ENCODE measurements at places on chromosomes 4 and X.

GRCh38 chr4:7747566-7747965 lies 192.1 kb downstream of the AFAP1 start:
- DNase-seq: no peak

- DNase-seq: no peak
Observed at GRCh38 chr4:152917543-152918395, 18.4 kb upstream of the FHDC1 start.

GRCh38 chr4:52038103-52038912 lies at the start of gene SGCB:
Gene SGCB (minus strand): TSS chr4:52038299. CDS start chr4:52038259, 40 bp downstream.
- DNase-seq: peak; percentile 87

DNA sequence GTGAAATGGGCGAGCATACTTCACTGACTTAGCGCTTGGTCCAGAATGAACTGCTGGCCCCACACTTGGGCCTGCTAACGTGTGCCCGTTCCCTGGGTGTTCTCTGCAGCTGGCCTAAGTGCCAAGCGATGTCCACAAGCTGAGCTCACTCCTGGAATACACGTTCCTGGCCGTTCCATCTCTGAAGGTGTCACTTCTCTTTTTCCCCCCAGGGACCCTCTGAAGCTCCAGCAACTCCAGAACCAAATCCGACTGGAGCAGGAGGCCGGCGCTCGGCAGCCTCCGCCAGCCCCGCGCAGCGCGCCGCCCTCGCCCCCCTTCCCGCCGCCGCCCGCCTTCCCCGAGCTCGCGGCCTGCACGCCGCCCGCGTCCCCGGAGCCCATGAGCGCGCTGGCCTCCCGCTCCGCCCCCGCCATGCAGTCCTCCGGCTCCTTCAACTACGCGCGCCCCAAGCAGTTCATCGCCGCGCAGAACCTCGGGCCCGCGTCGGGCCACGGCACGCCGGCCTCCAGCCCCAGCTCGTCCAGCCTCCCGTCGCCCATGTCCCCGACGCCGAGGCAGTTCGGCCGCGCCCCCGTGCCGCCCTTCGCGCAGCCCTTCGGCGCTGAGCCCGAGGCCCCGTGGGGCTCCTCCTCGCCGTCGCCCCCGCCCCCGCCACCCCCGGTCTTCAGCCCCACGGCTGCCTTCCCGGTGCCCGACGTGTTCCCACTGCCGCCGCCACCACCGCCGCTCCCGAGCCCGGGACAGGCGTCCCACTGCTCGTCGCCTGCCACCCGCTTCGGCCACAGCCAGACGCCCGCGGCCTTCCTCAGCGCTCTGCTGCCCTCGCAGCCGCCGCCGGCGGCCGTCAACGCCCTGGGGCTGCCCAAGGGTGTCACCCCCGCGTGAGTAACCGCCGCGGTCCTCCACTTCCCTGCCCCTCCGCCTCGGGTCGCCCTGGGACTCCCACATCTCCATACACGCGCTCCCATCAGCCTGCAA lies 132.3 kb downstream of the CBR4 start:
- peak; percentile 80 for DNase-seq

GRCh38 chr4:41525129-41525528 lies 12.8 kb upstream of the LIMCH1 start:
- DNase-seq: no peak

- no peak for DNase-seq
Observed at GRCh38 chrX:57528670-57529255, 63.0 kb upstream of the ZXDB start.

- DNase-seq: no peak
Observed at GRCh38 chr4:114941503-114941902, 171.9 kb downstream of the NDST4 start.

DNA sequence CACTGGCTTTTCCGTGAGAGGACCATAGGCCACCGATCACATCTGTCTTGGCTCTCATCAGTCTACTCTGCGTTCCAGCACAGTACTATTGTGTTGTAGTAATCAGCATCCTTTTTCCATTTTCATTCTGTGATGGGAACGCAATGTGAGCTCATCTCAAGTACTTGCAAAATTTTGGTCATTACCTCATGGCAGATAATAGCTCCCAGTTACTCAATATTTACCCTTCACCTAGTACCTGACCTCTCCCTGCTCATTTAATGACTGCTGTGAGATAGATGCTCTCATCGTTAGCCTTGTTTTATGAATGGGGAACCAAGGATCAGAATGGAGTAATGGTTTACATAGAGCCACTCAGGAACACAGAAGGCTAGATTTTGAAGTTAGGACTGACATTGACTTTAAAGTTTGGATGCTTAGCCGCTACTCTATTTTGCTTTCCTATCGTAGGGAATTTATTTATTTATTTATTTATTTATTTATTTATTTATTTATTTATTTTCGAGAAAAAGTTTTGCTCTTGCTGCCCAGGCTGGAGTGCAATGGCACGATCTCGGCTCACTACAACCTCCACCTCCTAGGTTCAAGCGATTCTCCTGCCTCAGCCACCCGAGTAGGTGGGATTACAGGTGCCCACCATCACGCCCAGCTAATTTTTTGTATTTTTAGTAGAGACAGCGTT lies 6.5 kb upstream of the GPR101 start:
- DNase-seq: no peak

DNA sequence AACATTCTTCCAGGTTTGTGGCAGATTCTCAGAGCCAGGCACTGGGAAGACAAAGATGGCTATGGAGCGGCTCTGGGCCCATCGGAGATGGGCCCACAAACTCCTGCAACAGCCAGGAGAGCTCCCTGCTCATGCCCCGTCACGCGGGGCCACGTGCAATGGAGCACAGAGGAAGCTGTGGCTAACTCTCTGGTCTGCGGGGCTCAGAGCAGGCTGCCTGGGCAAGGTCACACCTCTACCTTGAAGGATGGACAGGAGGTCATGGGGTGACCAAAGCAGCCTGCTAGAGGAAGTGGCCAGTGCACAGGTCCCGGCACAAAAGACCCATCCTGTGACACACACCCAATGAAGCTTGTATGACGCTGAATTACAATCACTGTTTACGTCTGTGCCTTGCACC lies 45.2 kb downstream of the C4orf50 start:
- DNase-seq: no peak

- DNase-seq: no peak
Observed at GRCh38 chr4:143771269-143771668, 70.8 kb upstream of the FREM3 start.

- no peak for DNase-seq
Observed at GRCh38 chr4:53786632-53787031, 195.3 kb upstream of the LNX1 start.

DNA sequence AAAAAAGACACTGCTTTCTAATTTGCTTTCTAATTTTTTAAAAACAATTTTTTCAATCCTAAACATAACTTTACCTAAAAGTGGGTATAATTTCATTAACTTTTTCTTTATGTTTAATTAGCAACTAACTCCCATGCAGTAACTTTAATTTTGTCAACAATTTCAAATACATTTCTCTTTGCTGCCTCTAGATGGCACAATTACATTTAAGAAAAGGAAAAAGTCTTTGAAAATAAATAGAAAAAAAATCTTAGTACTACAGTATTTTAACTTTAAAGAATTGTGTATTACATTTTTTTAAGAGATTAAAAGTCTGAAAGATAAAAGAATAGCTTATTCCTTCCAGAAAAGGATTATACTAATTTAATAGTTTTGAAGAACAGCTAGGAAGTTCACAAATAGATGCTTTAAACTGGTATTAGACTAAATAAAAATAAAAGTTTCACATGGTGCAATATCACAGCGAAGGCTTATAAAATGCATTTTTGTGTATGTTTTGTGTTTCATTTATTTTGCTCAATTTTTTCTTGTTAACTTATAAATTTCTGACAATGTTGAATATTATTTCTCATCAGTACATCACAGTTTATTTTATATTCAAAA lies 105.1 kb downstream of the ADGRA3 start:
- DNase-seq: no peak

DNA sequence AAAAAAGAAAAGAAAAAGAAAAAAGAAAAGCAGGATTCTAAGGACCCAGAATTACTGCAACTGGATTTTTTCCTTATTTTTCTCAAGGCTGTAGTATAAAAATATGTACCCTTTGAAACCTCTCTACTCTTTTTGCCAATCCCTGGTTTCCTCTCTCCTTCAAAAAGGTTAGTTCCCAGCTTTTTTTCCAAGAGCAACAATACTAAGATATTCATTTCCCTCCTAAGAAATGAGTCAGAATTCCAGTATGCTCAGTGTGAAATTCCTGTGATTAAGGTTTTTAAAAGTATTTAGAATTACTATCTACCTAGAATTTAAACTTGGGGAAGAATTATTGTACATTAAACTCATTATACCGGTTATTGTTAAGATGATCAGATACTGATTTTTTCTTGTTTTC lies 22.0 kb downstream of the SMIM14 start:
- DNase-seq: no peak

DNA sequence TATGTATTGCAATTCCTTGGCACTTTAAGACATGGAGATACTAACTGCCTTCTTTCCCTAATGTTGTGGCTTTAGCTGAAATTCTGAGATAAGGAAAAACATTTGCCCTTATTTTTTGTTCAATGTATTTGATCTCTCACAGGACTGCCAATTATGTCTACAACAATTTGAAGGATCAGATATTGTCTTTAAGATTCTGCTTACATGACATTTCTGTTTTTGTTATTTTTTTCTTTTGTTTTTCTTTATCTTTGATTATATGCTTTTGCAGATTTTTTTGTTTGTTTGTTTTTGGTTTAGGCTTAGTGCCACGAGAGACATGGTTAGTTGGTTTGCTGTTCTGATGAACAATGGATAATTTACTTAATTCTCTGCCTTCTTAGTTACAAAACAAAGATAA lies 303.3 kb downstream of the TECRL start:
- DNase-seq: no peak

DNA sequence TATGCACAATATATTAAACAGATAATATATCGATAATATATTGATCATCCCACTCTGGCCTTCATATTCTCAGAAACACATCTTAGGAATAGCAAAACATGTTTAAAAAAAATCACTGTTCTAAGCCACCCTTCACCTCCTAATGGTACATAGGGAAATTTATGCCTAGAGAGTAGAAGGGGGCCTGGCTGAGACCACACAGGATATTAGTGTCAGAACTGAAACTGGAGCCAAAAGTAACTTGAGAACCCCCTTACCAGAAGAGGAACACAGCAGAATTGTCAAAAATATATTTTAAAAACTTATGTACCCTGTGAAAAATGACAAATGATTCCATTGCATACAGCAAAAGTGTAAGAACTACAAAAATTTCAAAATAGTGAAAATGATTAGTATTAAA lies 173.1 kb downstream of the VSIG4 start:
- DNase-seq: no peak

DNA sequence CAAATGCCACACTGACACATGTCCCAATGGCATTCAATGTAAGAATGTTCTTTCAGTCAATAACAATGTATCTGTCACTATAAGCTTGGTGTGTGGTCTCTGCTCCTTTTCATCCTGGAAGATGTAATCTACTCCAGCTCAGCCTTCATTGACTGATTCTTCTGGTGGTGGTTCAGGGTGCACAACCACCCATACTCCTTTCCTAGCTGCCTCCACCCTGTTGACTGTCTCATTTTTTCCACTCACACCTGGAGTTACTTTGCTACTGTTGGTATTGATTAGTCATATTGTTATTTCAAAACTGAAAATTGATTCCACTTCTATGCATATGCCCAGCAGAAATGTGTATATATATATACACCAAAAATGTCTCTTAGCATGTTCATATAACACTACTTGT lies 140.5 kb downstream of the ASB9 start:
- no peak for DNase-seq

DNA sequence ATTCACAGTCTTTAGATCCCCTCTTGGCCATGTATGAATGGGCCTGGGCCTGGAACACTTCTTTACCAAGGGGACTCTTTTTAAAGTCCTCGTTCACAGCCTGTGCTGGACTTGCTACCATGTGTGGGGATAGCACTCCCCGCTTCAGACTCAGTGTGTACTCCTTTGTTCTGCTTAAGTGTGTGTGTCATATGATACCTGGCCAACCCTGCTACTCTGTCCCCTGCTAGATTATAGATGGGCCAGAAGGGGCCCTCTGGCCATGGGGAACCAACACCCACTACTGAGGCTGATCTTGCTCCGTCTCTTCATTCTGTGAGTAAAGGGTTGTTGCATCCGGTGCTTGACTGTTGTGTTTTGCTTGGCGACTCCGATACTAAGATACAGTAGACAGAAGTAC lies 8.0 kb downstream of the CCDC110 start:
- DNase-seq: no peak

DNA sequence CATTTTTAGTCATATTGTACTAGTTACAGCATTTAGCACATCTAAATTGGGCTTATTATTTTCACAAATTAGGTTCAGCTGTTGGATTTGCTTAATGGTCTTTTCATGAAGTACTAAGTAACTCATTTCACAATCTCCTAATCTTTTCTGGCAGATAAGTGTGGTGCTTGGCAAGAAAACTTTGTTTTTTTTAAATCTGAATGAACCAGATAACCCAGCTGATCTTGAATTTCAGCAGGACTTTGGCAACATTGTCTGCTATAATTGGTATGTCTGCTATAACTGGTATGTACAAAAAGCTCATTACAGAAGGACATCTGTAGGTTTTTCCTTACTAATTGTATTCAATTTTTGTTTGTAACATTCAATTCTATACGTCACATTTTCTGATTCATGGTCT lies 22.7 kb downstream of the WDR19 start:
- no peak for DNase-seq

- DNase-seq: no peak
Observed at GRCh38 chr4:158728236-158728635, 5.0 kb upstream of the PPID start.

DNA sequence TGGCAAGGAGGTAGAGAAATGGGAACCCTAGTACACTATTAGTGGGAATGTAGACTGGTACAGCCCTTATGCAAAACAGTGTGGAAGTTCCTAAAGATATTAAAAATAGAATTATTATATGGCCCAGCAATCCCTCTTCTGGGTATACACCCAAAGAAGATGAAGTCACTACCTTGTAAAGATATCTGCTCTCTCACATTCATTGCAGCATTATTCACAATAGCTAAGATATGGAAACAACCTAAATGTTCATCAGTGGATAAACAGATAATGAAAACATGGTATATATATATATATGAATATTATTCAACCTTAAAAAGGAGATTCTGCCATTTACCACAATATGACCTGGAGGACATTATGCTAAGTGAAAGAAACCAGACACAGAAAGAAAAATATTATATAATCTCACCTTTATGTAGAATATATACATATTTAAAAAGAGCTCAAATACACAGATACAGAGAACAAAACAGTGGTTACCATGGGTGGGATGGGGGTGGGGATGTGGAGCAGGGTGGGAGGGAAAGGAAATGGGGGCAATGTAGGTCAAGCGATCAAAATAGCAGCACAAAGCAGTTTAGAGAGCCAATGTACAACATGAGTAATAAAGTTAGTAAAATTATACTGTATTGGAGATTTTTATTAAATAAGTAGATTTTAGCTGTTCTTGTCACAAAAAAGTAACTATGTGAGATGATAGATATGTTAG lies 138.6 kb downstream of the SPRY1 start:
- no peak for DNase-seq

DNA sequence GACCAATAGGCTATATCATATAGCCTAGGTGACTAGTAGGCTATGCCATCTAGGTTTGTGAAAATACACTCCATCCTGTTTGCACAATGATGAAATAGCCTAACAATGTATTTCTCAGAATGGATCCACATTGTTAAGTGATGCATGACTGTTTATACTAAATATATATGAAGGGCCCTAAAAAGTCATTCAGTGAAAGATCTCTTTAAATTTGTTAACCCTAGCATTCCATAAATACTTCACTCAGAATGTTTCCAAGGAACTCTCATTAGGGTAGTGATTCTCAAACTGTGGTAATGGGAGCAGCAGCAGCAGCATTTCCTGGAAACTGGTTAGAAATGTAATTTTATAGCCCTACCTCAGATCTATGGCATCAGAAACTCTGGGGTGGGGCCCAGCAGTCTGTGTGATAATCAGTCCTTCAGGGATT lies 74.9 kb downstream of the PRRG1 start:
- DNase-seq: no peak
